Epithelial cell of esophagus (primary cell): ENCODE measurements at places on chromosomes 3 and 15.

DNA sequence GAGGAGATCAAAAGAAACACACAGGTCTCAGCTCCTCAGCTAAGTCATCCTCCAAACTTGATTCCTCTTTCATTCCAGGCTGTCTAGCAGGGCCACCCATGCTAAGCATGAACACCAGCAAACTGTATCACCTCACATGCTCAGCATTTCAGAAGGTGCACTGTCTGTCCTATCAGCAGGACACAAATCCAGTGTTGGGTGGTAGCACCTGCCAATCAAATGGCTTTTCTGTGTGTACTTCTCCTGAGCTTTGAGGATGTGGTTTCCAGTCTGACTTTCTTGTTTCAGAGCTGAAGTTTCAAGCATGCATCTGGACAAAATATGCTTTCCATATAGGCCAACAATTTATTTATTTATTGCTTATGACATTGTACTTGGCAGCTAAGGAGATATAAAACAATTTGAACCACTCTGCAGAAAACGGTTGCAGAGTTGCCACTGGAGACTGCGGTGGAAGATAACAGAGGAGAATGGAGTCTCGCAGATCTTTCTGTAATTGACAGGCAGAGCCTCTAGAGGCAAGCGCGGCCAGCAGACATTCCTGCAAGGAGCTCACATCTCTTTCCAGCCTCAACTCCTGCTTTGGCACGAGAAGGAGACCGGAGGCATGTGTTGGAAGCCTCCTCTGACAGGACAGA lies 167.1 kb upstream of the WNT5A start:
- no peak for DNase-seq

DNA sequence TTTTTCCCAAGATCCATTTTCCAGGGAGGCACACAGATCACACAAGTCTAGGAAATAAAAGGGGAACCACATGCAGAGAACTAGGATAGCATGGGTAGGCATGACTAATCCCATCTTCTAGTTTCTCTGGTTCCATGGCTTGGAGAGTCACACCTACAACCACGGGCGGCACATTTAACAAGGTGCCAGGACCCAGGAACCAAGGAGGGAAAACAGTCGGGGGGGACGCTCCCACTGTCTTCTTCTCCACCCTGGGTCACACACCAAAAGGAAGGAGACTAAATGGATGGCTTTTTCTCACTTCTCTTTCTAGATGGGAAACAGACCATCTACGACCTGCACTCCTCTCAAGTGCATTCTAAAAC lies 4.6 kb upstream of the SMCO1 start:
- DNase-seq = no peak

- no peak for DNase-seq
Measured at GRCh38 chr3:40170395-40170794, 139.1 kb upstream of the EIF1B start.

DNA sequence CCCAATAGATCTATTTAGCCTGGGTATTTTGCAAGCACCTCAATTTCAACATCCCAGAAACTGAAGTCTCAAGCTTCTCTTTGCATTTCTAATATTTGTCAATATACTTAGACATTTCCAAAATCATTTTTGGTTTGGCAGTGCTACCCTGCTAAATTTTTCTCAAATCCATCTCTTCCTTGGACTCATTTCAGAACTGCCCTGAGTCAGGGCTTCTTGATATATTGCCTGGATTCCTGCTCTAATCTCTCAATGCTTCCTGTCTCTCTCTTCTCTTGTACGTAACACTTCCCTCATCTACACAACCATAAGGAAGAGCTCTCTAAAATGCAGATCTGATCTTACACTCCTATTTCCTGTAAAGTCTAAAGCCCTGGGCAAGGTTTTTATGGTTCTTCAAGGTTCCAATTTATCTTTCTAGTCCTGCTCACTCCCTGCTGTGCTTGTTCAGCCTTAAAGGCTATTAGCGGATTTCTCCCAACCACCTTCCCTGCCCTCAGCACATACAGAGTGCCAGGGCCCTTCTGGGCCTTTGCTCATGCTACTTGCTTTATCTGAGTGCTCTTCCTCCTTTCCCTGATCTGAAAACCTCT lies 53.0 kb upstream of the MME start:
- no peak for DNase-seq

DNA sequence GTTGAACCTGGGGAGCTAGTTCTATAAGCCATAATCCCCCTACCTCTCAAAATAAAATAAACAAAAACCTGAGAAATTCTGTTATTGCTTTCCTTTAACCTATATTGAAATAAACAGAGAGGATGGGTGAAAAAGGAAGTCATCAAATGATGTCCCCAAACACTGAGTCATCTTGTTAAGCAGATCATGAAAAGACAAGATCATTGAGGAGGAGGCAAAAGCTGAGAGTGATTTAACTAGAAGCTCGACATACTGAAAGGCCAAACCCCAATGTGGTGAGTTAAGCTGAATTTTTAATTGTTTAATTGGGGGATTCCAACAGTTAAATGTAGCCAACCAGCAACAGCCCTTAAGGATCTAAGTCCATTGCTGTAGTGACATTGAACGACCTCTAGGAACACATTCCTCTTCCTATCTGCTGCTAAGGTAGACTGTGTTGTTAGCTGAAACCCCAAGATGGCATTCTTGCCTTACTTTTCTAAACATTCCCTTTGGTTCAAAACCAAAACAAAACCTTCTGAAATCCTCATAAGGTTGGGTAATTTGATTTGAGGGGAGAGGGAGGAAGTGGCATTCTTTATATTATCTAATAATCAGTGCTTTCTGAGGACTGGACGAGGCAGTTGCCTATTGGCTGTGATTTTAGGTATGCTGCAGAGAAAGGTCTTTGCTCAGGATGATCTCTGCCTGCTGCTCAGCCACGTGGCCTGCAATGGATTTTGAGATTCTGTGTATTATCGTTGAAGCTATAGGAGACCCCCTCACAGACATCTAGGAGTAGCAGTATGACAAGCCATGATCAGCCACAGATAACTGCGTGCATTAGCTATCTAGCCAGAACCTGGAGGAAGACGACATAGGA lies 62.7 kb upstream of the BNIP2 start:
- DNase-seq = peak; percentile 64
